IMR-90 (cell line): ENCODE measurements at places on chromosomes 3 and 15. TPM values are rescaled to one million over a fixed set of nuclear protein-coding genes. Genes with fewer than 3 reads are reported as not detected.

OXSR1 gene
- total RNA-seq = 37.6 and 50.5 TPM in 2 replicates

SPSB4 gene
- not detected in 2 replicates for total RNA-seq

DNA sequence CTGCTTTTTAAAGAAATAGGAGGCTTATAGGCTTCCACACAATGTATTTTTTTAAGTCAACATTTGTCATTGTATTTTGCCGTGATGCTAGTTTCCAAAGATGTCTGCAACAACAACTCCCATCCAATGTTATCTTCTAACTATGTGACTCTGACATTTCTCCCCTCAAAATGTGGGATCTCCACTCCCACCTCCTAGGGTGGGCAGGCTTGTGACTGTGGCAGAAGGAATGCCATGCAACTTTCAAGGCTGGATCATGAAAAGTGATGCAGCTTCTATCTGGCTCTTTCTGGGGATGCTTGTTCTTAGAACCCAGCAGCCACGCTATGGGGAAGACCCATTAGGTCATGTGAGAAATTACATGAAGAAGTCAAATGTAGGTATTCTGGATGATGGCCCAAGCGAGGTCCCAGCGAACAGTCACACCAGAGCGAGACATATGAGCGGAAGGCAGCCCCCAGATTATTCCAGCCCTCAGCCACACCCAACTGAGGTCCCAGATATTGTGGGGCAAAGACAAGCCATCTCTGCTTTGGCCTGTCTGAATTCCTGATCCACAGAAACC, 124.3 kb downstream of the BDH1 start:
- DNase-seq = no peak

DAPK2 gene
- 0.28 and 0.36 TPM in 2 replicates for total RNA-seq

VPS13C gene
- total RNA-seq = 32.8 and 48.6 TPM in 2 replicates
